Glutamatergic neuron (in vitro differentiated cells): ENCODE measurements at places on chromosomes 2 and 18. TPM values are rescaled to one million over a fixed set of nuclear protein-coding genes. Genes with fewer than 3 reads are reported as not detected.

The UGT1A10 gene
- total RNA-seq: not detected

The RESP18 gene
- total RNA-seq: not detected

The CDH2 gene
- 224 TPM for total RNA-seq

The FAM237A gene
- total RNA-seq: not detected

The GAD1 gene
- total RNA-seq: 0.44 TPM

The RGPD5 gene
- total RNA-seq: 88.5 TPM

The GNLY gene
- total RNA-seq: not detected

The ERFE gene
- total RNA-seq: 12.2 TPM

The SH3YL1 gene
- total RNA-seq: 21.4 TPM

The IL1RL1 gene
- not detected for total RNA-seq
